IMR-90 (cell line): ENCODE measurements at places on chromosomes 6 and 20.

DNA sequence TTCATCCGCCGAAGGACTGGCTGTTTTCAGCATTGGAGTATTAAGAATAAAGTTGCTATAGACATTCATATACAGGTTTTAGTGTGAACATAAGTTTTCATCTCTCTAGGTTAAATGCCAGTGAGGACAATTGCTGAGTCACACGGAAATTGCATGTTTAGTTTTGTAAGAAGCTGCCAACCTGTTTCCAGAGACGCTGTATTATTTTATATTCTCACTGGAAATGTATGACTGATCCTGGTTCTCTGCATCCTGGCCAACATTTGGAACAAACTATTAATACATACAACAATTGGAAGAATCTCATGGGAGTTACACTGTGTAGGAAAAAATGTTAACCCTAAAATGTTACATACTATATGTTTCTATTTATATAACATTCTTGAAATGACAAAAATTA lies 16.7 kb upstream of the TGM6 start:
- H3K4me1 ChIP-seq, result no peaks in the 10 kb centered on the region
- no peak for DNase-seq
- H3K36me3 ChIP-seq, result no peaks in the 10 kb centered on the region
- H3K27ac ChIP-seq, result no peak overlapping the region

- H3K4me1 ChIP-seq, result peaks cover 3% of the 10 kb centered on the region; the same call in 1 of the 2 replicates
- H3K4me3 ChIP-seq, result no peak overlapping the region
- no peak for DNase-seq
- H3K27me3 ChIP-seq, result no peaks in the 10 kb centered on the region
- peaks cover 27% of the 10 kb centered on the region for H3K36me3 ChIP-seq
These were observed 1.9 kb downstream of the DHX16 start for GRCh38 chr6:30670760-30671527.

GRCh38 chr20:31967830-31968249 lies at the start of gene XKR7:
TSS of gene XKR7 (plus strand) at chr20:31968151. CDS start at chr20:31968176, 25 bp downstream.
- H3K4me1 ChIP-seq, result no peaks in the 10 kb centered on the region; the same call in 1 of the 2 replicates
- no peak within 1 kb of the TSS for H3K4me3 ChIP-seq
- H3K27me3 ChIP-seq, result peaks cover 36% of the 10 kb centered on the region
- H3K27ac ChIP-seq, result no peak within 1 kb of the TSS
- no peaks in the 10 kb centered on the region for H3K36me3 ChIP-seq
- no peak for DNase-seq

GRCh38 chr6:103797738-103798137 lies 1062.0 kb downstream of the HACE1 start:
- no peak overlapping the region for H3K27ac ChIP-seq
- no peaks in the 10 kb centered on the region for H3K4me1 ChIP-seq
- H3K36me3 ChIP-seq, result no peaks in the 10 kb centered on the region
- no peak for DNase-seq
- H3K27me3 ChIP-seq, result no peaks in the 10 kb centered on the region
- H3K4me3 ChIP-seq, result no peak overlapping the region

- H3K27me3 ChIP-seq, result peaks cover 35% of the 10 kb centered on the region
- H3K36me3 ChIP-seq, result no peaks in the 10 kb centered on the region
- H3K4me3 ChIP-seq, result no peak overlapping the region
- H3K27ac ChIP-seq, result no peak overlapping the region
- DNase-seq, result no peak
These were observed 91.0 kb downstream of the YTHDF1 start for GRCh38 chr20:63124782-63125580.

GRCh38 chr6:106069478-106069877 lies 16.7 kb upstream of the PRDM1 start:
- no peak overlapping the region for H3K27ac ChIP-seq
- H3K36me3 ChIP-seq, result no peaks in the 10 kb centered on the region
- no peaks in the 10 kb centered on the region; the same call in 1 of the 2 replicates for H3K4me1 ChIP-seq

GRCh38 chr6:170084166-170084730 lies 206.6 kb downstream of the DLL1 start:
- DNase-seq, result no peak
- no peak overlapping the region for H3K4me3 ChIP-seq
- H3K27ac ChIP-seq, result no peak overlapping the region
- H3K27me3 ChIP-seq, result no peaks in the 10 kb centered on the region
- H3K36me3 ChIP-seq, result no peaks in the 10 kb centered on the region
- no peaks in the 10 kb centered on the region for H3K4me1 ChIP-seq

DNA sequence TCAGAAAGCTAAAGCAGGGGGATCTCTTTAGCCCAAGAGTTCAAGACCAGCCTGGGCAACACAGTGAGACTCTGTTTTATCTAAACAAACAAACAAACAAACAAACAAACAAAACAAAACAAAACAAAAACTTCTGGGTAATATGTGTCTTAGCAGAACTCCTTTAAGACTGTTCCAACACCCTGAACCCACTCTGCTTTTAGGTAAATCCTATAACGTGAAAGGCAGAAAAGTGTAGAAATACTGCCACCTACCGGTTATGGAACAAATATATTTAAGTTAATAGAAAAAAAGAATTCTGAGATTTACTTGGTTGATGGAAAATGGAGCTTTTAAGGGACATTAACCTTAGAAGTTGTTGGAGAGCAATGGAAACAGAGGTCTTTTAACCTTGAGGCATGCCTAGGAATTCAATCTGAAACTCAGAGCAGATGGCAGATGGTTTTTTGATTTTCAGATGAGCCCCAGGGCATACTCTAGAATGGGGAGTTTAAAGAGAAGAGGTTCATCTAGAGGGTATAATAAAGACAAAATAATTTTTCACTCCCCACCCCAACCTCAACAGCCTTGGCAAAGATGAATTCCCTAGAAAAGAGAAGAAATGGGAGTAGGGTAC lies 38.5 kb downstream of the SOD2 start:
- H3K27me3 ChIP-seq, result no peaks in the 10 kb centered on the region
- DNase-seq, result peak; percentile 67
- no peaks in the 10 kb centered on the region for H3K36me3 ChIP-seq
- H3K4me1 ChIP-seq, result no peaks in the 10 kb centered on the region
- no peak overlapping the region for H3K4me3 ChIP-seq

GRCh38 chr20:6812530-6812929 lies 45.0 kb downstream of the BMP2 start:
- H3K4me1 ChIP-seq, result no peaks in the 10 kb centered on the region
- H3K4me3 ChIP-seq, result no peak overlapping the region
- no peak for DNase-seq
- no peak overlapping the region for H3K27ac ChIP-seq
- H3K27me3 ChIP-seq, result no peaks in the 10 kb centered on the region; the same call in 1 of the 2 replicates

- peaks cover 6% of the 10 kb centered on the region for H3K4me1 ChIP-seq
- H3K4me3 ChIP-seq, result no peak overlapping the region
- H3K36me3 ChIP-seq, result no peaks in the 10 kb centered on the region
- H3K27ac ChIP-seq, result no peak overlapping the region
These were observed 51.5 kb downstream of the AIG1 start for GRCh38 chr6:143112084-143112768.

DNA sequence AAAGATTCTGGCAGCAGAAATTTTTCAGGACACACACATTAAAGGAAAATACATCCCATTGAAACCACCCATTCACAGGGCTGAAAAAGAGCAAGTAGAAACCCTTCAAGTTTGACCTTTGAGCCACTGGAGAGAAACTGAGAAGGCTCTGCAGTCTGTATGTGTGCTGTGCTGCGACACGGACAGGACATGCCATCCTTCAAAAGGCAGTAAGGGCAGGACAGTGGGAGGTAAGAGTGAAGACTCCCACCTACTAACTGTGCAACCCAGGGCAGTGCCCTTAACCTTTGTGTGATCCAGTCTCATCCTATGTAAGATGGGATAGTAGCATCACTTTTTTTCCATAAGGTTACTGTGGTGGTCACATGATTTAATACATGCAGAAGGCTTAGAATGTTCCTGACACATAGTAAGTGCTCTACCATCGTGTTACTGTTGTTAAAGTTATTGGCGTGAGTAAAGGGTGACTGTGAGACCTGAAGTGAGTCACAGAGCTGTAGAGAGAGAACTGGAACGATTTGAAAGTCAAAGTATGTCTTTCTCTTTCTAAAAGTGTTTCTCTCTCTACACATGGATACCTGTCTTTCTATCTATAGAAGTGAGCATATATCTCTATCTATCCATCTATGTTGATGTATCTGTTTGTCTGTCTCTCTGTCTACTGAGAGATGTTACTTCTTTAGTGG lies 153.7 kb upstream of the OLIG3 start:
- DNase-seq, result peak; percentile 13
- H3K27ac ChIP-seq, result no peak overlapping the region
- H3K4me1 ChIP-seq, result no peaks in the 10 kb centered on the region
- H3K27me3 ChIP-seq, result peaks cover 2% of the 10 kb centered on the region; the same call in 1 of the 2 replicates
- H3K36me3 ChIP-seq, result no peaks in the 10 kb centered on the region

GRCh38 chr6:105988321-105988720 lies 97.8 kb upstream of the PRDM1 start:
- DNase-seq, result peak; percentile 29
- peaks cover 8% of the 10 kb centered on the region for H3K4me1 ChIP-seq
- H3K27me3 ChIP-seq, result no peaks in the 10 kb centered on the region

DNA sequence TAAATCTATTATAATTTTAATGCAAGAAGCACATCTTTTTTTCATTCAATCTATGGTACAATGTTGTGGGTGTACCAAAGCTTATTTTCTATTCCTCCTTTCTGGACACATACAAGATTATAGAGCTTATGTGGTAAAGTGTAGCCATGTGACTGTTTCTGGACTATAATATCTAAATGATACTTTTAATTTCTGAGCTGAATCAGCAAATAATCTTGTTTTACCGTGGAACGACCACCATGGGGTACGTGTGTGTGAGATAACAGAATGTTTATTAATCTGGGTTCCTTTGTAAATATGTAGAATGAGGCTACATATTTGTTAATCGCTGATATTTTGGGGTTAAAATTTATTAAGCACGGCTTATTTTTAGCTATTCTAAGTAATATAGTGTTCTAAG lies 111.5 kb upstream of the EYS start:
- H3K36me3 ChIP-seq, result no peaks in the 10 kb centered on the region
- H3K4me3 ChIP-seq, result no peak overlapping the region
- no peaks in the 10 kb centered on the region for H3K27me3 ChIP-seq
- no peak overlapping the region for H3K27ac ChIP-seq
- no peaks in the 10 kb centered on the region for H3K4me1 ChIP-seq
- DNase-seq, result no peak

- H3K27ac ChIP-seq, result no peak overlapping the region
- no peaks in the 10 kb centered on the region for H3K36me3 ChIP-seq
- H3K4me3 ChIP-seq, result no peak overlapping the region
- DNase-seq, result no peak
- no peaks in the 10 kb centered on the region for H3K4me1 ChIP-seq
These were observed 8.0 kb upstream of the TCF15 start for GRCh38 chr20:617934-618690.

DNA sequence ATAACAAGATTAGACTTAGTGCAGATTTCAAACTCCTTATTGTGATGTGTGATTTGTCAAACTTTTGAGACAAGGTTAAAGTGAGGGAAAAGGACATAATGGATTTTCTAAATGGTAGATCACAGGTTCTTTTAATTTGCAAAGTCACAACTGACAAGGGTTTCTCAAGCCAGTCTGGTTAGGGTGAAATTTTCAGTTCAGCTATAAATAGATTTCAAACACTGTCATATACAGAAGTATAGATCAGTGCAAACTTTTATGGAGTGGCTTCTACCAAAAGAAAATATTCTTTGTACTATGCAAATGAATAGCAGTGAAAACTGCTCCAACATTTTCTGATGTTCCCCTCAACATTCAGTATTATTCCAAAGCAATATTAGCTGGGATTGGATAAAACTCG lies 337.1 kb upstream of the MAN1A1 start:
- no peaks in the 10 kb centered on the region; the same call in 1 of the 2 replicates for H3K27me3 ChIP-seq
- no peak for DNase-seq
- H3K4me1 ChIP-seq, result no peaks in the 10 kb centered on the region
- H3K27ac ChIP-seq, result no peak overlapping the region
- no peak overlapping the region for H3K4me3 ChIP-seq
- H3K36me3 ChIP-seq, result no peaks in the 10 kb centered on the region

DNA sequence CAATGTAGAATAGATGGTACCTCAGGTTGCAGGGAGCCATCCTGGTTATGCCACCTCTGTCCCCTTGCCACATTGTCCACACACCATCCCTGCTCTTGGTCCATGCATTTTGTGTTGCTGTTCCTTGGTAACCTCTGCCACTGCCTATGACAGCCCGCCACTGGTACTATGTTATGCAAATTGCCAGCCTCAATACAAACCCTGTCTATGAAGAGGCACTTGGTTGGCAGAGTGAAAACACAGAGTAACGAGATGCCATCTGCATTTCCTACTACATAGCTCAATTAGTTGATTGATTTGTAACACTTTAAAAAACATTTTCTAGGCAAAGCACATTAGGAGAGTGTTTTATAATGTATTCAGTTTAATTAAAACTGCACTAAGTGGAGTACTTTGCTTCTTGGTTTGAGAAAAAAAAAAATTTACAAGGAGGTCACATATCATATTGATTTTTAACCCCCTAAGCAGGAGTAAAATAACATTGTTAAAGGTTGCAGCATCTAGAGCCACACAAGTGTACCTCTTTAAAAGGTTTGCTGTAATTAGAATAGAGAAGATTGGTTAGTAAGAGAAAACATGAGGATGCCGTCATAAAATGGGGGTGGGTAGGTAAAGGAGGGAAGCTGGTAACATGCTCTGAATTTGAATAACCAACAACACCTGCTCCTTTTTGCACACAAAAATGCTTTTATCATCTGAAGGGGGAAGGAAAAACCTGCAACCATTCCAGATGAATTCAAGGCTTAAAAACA lies 817.1 kb downstream of the KIF16B start:
- H3K27me3 ChIP-seq, result no peaks in the 10 kb centered on the region
- no peaks in the 10 kb centered on the region for H3K4me1 ChIP-seq
- H3K4me3 ChIP-seq, result no peak overlapping the region
- DNase-seq, result no peak

DNA sequence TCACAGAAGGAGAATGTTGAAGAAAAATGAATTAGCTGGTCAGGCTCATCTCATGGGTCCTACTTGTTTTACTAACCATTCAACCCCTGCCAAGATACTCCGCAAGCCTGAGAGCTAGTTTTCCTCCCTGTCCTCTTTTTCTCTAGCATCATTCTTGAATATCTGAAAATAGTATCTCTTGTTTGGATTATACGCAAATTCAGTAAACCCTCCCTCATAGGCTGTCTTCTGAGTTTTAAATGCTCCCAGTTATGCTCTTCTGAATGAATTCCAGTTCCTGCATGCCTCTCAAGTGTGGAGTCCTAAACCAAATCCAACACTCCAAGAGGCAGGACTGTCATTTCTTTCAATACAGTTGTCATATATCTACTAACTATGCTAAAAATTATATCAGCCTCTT lies 99.6 kb downstream of the COL21A1 start:
- no peak overlapping the region for H3K27ac ChIP-seq
- H3K36me3 ChIP-seq, result no peaks in the 10 kb centered on the region
- H3K27me3 ChIP-seq, result no peaks in the 10 kb centered on the region
- H3K4me1 ChIP-seq, result peaks cover 2% of the 10 kb centered on the region; the same call in 1 of the 2 replicates
